ENCODE measurements at places on chromosomes 12 and 14.
A peak's percentile ranks its signal among the peaks of the same experiment; 100 is the strongest.

GRCh38 chr12:87778065-87778464 lies 251.1 kb downstream of the C12orf50 start:
- no peak for DNase-seq

GRCh38 chr14:36684946-36685345 lies 23.3 kb downstream of the PAX9 start:
- DNase-seq, result no peak

GRCh38 chr12:99978152-99978551 lies 6.6 kb downstream of the ANKS1B start:
- DNase-seq, result no peak

GRCh38 chr12:54378796-54379397 lies 5.6 kb downstream of the ZNF385A start:
- DNase-seq, result no peak

GRCh38 chr12:15697201-15697600 lies 92.0 kb downstream of the EPS8 start:
- DNase-seq, result no peak

DNA sequence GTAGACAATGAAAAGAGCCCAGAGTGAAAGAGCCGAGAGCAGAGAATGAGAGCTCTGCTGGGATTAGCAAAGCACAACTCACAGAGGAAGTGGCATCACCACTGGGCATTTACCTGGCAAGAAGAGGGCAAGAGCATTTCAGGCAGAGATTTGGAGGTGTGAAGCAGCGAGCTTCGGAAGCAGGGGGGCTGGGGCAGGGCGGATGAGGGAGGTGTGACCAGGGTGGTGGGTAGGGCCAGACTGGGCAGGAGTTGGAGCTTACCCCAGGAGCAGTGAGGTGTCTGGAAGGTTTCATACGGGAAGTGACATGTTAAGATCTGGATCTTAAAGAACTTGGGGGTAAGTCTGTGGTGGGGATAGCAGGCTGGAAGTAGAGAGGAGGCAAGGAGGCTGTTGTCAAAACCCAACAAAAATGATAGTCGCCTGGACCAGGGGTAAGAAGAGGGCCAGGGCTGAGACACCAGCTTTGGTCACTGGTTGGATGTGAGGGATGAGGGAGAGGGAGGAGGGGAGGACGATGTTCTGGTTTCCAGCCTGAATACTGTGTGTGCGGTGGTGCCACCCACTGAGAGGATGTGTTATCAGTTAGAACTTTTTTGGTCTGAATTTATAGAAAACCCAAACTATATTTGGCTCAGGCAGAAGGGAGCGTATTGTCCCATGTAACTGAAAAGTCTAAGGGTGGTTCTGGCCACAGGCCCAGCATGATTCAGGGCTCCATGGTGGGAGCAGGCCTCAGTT lies 5.2 kb downstream of the SMIM41 start:
- DNase-seq, result no peak

DNA sequence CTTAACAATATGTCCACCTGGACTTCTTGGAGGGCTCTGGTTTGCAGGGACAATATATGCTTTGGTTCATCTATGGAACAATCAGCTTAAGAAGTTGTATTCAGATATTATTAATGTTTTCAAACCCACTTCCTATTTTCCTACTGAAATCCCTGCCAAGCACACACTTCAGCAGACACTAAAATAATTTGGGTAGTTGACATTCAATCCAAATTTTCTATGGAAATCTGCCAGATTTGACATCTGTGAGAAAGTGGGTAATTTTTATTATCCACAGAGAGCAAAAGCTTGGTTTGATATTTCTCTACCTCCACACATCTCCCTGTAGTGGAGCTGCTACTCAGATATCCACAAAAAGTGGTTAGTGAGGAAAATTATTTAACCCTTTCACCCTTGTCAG lies 378.8 kb upstream of the SOX5 start:
- DNase-seq, result peak; percentile 42

DNA sequence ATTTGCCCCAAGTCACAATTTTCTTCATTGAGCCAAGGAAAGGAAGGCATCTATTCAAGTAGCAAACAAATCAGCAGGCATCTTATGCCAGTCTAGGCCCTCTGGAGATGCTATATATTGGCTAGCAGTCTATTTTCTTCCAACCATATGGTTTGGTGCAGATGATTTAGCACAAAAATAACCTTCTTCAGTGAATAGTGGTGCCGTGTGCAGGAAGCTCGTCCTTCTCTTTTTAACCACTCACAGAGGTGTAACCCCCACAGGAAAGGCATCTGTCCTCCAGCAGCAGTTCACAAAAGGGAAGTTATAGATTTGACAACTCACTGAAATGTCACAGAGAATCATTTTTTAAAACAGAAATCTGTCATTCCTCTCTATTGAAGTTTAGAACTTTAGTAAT lies 445.7 kb upstream of the SYT1 start:
- DNase-seq, result no peak

- no peak for DNase-seq
Measured at GRCh38 chr14:83757916-83758315, 1772.0 kb upstream of the FLRT2 start.

DNA sequence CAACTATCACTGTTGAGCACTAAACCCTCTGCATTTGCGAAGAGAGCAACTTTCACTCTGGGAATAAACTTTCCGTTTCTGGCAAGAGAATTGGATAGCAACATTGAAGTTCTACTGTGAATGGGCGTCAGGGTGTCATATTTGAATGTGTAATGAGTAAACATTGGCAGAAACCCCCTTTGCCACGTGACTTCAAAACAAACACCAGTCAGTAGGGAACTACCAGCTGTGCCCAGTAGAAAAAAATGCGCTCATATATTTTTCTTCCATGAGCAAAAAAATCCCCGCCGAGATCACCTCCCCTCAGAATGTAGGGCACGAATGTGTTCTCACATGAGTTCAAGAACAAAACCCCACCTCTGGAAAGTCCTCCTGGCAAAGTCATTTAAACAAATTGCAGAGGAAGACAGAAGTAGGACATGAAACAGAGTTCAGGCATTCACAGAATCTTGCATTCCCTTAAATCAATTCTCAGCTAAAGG lies 80.6 kb downstream of the BTG1 start:
- DNase-seq, result peak; percentile 77

- DNase-seq, result no peak
Measured at GRCh38 chr12:94575024-94575423, 75.3 kb downstream of the TMCC3 start.

- DNase-seq, result no peak
Measured at GRCh38 chr12:11778713-11779685, 129.5 kb downstream of the ETV6 start.

DNA sequence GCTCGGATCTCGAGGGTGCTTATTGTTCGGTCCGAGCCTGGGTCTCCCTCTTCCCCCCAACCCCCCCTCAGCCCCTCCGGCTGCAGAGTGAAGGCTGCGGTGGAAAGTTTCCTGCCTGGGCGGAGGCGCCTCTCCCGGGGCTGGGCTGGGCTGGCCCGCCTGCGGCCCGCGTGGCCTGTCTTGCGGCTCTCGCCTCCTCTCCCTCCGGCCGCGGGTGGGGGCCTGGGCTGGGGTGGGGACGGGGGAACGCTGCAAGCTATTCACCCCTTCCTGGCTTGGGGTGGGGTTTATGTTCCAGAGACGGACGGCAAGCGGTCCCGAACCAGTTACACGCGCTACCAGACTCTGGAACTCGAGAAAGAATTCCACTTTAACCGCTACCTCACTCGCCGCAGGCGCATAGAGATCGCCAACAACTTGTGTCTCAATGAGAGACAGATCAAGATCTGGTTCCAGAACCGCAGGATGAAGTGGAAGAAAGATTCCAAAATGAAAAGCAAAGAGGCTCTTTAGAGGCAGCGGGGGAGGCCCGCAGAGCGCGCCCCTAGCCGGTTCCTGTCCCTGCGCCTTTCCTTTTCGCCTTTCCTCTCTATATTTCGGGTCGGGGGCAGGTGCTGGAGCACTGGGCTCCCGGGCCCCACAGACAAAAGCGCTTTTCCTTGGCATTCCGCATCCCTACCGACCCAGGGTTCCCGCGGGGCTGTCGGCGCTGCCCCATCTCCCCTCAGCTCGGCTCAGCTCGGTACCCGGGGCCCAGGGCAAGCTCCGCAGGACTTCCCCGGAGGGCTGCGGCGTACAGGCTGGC lies 1.3 kb downstream of the HOXC5 start:
- DNase-seq, result no peak

GRCh38 chr12:68884251-68884650 lies 48.7 kb downstream of the CPM start:
- no peak for DNase-seq

All from NCI-H1105 (cell line).